Esophagus muscularis mucosa (tissue), 4 donors: ENCODE measurements at places on chromosomes 3 and 15. TPM values are rescaled to one million over a fixed set of nuclear protein-coding genes. Genes with fewer than 3 reads are reported as not detected.

Gene CSPG4
- 133 TPM for total RNA-seq

Gene LHFPL4
- total RNA-seq = 0.13 TPM

Gene CACNA1D
- total RNA-seq = 0.75 TPM

Gene FGF12
- 19.5 TPM for total RNA-seq
